ENCODE measurements at places on chromosomes 7 and 10.

DNA sequence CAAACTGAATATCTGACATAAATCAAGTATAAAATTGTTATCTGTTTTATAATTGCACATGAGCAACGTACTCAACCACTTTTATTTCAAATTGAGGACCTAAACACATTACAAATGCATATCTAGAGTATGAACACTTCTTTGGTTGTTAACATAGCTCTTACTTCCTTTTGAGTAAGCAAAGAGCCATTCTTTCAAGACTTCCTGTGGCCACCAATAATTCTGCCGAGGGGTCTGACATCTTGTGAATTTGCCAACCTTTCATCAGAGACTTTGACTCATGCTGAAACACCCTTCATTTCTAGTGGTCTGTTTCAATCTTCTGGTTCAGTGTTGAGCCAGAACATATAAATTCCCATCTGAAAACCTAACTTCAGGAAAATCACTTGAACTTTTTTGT lies 59.4 kb downstream of the CDK14 start:
- no peak for DNase-seq

- DNase-seq = no peak
These were observed 399.3 kb upstream of the PODXL start for GRCh38 chr7:131955679-131956078.

- no peak for DNase-seq
These were observed 144.4 kb downstream of the CPED1 start for GRCh38 chr7:121132940-121133339.

DNA sequence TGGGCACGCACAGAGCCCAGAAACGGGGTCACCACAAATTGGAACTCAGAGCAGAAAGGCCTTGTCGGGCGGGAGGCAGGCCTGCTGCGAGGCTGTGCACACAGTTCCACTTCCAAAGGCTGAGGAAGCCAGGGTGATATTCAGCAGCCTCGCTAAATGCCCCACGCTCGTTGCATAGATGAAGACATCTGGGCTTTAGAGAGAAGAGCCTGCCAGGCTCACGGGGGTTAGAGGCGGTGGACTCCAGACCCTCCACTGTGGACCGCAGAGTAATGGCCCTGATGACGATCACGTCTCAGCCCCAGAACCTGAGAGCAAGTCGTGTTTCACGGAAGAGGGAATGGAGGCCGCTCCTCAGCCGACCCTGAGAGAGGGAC lies 104.2 kb downstream of the DNAJB6 start:
- DNase-seq = no peak

- no peak for DNase-seq
These were observed 12.5 kb upstream of the MNX1 start for GRCh38 chr7:157022681-157023588.

GRCh38 chr10:22491480-22491879 lies 146.2 kb downstream of the SPAG6 start:
- no peak for DNase-seq

DNA sequence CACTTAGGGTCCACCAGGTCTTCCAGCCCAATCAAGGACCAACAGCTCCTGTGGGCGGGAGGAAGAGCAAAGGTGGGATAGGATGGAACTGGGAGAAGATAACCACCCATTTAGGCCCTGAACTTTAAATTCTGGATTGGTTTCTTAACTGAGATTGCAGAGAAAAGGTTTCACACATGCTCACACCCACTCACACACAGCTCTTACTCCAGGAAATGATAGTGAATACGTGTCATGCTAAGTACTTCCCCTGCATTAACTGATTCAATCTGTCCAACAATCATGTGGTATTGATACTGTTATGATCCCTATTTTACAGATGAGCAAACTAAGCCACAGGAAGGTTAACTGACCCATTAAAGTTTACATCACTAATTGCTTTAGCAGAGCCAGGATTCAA lies 4.6 kb upstream of the CYP3A4 start:
- DNase-seq = no peak

GRCh38 chr10:94013331-94013760 lies 19.6 kb downstream of the PLCE1 start:
- no peak for DNase-seq

DNA sequence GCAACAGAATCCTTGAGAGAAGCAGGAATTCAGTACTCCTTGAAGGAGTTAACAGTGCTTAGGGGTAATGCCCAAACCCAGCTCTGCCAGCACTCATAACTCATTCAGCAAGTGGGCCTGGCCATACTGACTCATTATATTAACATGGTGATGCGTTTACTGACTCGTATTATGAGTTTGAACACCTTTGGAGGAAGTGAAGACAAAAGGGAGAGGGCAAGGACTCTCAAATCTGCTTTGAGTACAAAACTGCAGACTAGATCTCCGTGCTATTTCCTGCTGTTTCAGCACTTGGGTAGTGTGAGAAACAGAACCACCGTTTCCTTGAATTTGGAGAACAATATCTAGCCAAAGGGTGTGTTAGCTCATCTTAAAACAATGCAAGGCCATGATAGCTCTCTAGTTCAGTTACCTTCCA lies 30.8 kb downstream of the SLC16A9 start:
- DNase-seq = no peak

GRCh38 chr7:6027806-6028365 lies 3.3 kb upstream of the ANKRD61 start:
- no peak for DNase-seq

GRCh38 chr7:30835396-30835915 lies 64.2 kb downstream of the MINDY4 start:
- DNase-seq = no peak

DNA sequence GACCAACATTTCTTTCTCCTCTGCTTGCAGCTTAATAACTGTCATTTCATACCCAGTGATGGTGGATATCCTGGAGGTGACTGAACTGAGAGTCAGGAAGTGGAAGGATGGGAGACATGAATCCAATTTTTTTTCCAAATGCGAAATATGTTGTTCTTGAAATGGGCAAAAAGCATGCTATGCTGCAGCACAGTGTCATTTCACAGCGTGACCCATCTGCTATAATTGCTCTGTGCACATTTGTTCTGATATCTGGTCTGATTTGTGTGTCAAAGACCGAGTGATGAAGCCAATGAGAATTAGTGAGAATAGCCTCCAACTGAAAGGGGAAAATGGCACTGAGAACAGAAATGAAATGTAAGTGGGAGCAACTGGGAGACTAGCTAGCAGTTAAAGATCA lies 329.6 kb upstream of the PHYHIPL start:
- DNase-seq = no peak

DNA sequence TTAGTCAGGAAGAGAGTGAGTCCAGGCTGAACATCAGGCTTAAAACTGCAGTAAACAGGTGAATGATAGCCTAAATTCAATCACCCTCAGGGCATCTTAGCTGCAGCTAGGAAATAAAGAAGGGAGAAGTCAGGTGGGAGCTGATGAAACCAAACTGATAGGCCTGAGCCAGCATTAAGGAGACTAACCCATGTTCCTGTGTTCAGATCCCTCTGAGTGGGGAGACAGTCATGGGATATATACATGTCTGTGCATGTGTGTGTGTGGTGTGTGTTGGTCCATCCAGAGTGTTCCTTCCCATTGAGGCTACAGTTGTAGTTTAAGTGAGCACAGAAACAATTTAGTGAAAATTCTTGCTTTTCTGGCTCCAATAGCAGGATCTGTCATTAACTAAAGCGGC lies 480.9 kb downstream of the PHTF2 start:
- no peak for DNase-seq

DNA sequence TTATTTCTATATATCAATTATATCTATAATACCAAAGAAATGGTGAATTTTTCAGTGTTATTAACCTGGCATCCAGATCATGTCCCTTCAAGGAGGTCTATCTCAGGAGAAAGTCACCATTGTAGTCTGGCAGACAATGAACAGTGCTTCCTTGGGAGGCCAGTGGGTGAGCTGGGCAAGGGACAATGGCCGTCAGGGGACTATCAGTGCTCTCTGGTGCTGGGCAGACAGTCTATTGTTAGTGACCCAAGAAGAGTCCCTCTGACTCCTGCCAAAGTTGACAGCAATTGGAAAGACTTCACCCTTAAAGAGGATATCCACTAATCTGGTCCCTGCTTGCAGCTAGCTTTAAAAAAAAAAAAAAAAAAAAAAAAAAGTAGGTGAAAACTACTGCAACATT lies 7.1 kb downstream of the JAZF1 start:
- DNase-seq = no peak

DNA sequence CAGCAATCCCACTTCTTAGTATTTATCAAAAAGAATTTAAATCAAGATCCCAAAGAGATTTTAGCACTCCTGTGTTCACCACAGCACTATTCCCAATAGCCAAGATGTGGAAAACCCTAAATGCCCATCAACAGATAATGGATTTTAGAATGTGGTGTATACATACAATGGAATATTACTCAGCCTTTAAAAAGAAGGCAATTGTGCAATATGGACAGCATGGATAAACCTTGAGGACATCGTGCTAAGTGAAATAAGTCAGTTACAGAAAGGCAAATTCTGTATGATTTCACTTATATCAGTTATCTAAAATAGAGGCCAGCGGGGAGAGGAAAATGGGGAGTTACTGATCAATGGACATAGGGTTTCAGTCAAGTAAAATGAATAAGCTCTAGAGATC lies 66.9 kb downstream of the CABCOCO1 start:
- no peak for DNase-seq

GRCh38 chr7:73668103-73668885 lies 663 bp downstream of the VPS37D start:
- DNase-seq = no peak

- DNase-seq = no peak
These were observed 122.8 kb downstream of the ZNF365 start for GRCh38 chr10:62496925-62497324.

GRCh38 chr10:100879741-100880360 lies 32.9 kb upstream of the SLF2 start:
- DNase-seq = no peak

GRCh38 chr7:32494946-32495297 lies 367 bp upstream of the AVL9 start:
- no peak for DNase-seq

- DNase-seq = no peak
These were observed 9.2 kb downstream of the INSIG1 start for GRCh38 chr7:155306673-155307470.

GRCh38 chr10:35372329-35372728 lies 36.0 kb downstream of the CCNY start:
- no peak for DNase-seq

- no peak for DNase-seq
These were observed 268.3 kb downstream of the GRID1 start for GRCh38 chr10:86098187-86098881.

DNA sequence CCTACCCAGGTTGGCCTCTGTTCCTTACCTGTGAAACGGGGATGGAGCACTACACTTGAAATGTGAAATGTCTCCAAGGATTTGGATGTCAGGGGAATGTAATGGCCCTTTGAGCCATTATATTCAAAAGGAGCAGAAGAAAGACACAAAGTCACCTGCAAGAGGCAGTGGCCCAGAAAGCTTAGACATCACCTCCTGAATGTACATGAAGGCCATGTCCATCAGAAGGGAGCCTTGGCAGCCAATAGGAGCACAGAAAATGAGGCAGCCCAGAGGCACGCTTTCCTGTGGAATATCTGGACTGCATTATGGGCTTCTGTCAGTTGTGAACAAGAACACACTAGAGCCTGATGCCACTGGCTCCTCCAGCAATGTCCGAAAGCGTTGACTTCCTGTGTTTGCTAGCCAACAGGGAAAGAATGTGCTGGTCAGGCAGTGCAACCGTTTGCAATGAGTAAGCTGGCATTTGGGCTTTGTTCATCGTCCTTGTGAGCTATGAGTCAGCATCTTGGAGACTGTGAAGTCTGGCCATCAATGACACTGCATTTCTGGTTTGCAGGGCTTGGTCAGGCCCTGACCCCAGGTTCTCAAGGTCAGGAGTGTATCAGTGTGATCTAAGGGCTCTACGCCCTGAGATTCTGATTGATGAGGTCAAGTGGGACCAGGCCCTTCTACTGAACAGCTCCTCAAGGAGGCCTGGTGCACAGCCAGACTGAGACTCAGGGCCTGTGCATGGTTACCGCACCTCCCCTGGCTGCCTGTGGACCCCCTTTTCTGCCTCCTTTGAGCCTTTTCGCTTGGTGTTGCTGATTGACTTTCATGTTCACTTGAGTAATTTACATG lies 222.4 kb downstream of the RPS24 start:
- DNase-seq = no peak

DNA sequence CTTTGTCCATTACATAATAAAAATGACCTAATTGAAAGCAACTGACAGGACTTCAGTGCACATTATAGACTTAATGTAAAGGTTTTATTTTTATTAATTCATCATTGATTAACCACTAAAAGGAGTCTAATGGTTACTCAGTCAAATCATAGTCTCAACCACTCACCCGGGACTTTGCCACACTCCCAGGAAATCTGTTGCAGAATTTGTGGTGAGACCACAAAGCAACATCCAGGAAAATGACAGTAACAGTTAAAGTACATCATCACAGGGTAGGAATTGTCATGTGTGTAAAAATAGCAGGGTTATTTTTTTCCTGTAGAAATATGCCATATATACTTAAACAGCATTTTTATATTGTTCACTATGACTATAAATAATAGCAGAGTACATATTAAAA lies 6.3 kb upstream of the HGF start:
- DNase-seq = no peak

DNA sequence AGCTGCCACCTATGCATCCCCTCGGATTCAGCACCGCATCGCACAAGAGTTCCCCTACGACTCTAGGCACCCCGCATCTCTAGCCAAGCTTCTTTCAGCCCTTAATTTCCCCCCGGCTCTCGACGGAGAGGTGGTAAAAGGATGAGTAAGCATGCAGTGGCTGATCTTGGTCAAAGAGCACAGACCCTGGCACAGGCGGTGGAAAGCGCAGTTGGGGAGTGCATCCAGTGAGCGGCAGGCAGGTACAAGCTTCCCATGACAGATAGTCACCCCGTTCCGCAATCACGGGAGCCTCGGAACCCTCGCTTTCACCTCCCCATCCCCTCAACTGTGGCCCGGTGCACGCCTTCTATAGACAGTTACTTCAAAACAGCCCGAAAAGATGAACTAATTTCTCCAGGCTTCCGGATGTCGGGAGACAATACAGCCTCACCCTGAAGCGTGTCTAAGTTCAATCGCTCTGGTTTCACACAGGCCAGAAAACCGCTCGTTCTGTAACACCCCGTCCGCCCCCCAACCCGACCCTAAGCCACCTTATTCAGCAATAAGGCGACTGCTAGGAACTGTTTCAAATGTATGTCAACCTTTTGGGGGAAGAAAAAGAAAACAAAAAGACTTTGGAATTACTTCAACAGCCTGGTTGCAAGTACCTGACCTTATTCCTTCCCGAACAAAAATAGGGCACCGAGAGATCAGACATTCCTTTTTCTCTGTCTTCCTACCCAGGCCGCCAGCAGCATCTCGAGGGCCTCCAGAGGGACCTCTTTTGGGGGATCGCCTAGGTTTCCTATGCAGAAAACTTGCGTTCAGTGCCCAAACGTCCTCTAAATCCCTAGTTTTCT lies 1.4 kb downstream of the RHEB start:
- DNase-seq = no peak
